ENCODE measurements at places on chromosomes 12 and 14.

DNA sequence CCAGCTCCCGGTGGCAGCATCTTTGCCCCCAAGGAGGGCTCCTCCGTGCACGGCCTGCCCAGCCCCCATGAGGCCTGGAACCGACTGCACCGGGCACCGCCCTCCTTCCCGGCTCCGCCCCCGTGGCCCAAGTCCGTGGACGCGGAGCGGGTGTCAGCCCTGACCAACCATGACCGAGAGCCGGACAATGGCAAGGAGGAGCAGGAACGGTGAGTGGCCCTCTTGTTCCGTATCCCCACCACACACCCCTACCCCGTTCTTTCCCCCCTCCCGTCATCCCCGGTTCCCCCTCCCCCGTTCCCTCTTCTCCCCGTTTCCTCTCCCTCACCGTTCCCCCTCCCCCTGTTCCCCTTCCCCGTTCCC is 28.3 kb downstream of the LRCOL1 start:
- DNase-seq: no peak

DNA sequence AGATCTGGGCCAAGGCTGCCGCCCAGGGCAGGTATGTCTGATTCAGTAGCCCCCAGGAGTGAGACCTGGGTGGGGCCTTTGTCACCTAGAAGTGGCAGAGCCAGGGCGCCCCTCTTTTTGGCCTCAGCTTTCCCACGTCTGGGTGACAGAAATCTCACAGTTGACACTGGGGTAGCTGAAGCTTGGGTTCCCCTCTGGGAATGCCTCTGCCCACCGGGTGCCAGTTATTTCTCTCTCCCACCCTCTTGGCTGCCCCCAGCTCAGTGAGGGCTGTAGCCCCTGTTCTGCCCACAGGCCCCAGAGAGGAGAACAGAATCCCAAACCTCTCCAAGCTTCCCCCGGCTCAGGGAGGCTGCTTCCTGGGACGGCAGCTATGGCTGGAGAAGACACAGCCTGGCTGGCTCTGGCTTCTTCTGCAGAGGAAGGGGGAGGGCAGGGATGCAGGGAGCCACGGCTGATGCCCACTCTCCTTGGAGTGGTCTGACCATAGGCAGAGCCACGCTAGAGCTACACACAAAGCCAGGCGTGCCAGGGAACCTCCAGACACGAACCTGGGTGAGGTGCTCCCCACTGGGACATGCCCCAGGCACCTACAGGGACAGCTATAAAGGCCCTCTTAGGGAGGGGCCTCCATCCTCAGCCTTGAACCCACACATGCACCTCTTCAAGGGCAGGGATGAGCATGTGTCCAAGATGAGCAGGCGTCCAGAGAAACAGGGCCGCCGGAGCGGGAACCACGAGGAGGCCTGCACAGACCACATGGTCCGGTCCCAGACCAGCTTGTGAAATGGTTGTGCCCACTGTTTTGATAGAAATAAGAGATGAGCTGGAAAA is 51.7 kb downstream of the BEGAIN start:
- no peak for DNase-seq

DNA sequence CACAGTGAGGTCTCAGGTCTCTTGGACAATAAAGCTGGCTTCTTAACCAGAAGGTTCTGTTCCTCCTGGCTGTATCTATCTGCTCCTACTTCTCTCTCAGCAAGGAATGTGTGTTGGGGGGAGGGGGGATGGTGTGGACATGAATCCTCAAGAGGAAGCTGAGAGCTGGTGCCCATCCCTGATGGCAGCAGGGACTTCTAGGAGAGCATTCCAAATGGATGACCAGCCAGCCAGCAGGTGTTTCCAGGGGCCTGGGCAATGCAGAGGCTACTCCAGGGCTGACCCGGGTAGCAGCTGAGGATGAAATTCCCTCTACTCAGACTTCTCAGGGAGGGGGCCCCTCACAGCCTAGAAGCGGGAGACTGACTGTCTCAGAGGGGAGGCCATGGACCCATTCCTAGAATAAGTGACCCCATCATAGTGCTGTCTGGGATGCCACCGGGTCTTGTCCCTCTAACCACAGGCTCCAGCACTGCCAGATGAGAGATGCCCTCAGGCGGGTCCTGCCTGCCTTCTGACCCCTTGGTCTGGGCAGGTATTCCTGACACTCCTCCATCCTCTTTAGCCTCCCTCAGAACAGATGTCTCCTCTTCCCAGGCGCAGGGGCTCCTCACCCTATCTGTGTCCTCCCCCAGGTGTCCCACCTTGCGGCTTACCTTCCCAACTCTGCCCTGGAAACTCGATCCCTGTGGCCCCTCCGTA is 1.2 kb downstream of the RAB15 start:
- no peak for DNase-seq

- DNase-seq: no peak
These were observed 2.0 kb downstream of the TMTC1 start for GRCh38 chr12:29781705-29782266.

GRCh38 chr12:127678945-127679344 is 588.0 kb upstream of the TMEM132C start:
- no peak for DNase-seq

DNA sequence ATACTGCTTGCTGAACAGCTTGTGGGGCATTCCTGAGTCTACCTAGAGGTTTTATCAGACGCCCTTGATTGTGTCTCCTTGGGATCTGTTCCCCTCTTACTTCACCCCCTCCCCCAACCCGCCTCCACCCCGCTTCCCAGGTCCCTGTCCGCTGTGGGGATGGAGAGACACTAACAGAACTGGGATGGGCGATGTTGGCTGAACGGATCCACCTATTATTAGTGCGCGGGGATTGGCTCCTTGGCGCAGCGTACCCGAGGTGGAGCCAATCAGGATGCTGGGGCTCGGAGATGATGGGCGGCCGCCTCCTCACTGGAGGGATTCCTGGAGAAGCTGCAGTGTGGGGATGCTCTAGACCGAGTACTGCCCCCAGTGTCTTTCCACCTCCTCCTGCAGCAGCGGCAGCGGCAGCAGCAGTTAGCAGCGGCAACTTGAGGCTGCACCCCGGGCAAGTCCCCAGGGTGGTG is at the start of gene SYT1:
SYT1 (plus strand) TSS at position 372 of the 467 bp plus-strand sequence.
- DNase-seq: peak; percentile 95

DNA sequence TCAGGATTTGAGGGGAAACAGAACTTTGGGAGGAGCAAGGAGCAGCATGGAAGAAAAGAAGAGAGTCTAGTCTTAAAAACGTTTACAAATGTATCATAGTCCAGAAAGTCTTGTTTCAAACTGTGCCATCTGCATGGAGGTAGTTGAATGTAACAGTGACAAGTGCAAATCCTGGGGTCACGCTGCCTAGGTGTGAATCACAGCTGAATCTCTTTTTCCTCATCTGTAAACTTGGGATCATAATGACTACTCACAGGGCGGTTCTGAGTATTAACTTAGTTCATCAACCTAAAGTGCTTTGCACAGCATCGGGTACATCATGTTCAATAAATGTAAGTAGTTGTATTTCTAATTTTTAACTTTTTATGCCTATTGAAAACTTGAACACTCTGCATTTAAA is 208.5 kb downstream of the CHST11 start:
- no peak for DNase-seq

GRCh38 chr12:13117029-13117428 is 13.6 kb upstream of the GSG1 start:
- no peak for DNase-seq

Data from NCI-H1417 treated with DMSO at 0.1 percent for 48 hours (cell line).